CD8-positive, alpha-beta T cell (primary cell): ENCODE measurements at places on chromosomes 3 and 15. TPM values are rescaled to one million over a fixed set of nuclear protein-coding genes. Genes with fewer than 3 reads are reported as not detected.

The NPRL2 gene
- 28.7 TPM for total RNA-seq

The CHDH gene
- not detected for total RNA-seq

The SMAD6 gene
- 0.56 TPM for total RNA-seq

The CFAP20DC gene
- total RNA-seq: 0.25 TPM

The NRROS gene
- 4.6 TPM for total RNA-seq

The MORC1 gene
- total RNA-seq: not detected

The CLEC3B gene
- not detected for total RNA-seq

The GXYLT2 gene
- not detected for total RNA-seq
